Esophagus (tissue), 2 donors: ENCODE measurements at places on chromosomes 3 and 15. TPM values are rescaled to one million over a fixed set of nuclear protein-coding genes. Genes with fewer than 3 reads are reported as not detected.

Gene UMPS
- polyA plus RNA-seq = 26.1 TPM

Gene CCR9
- polyA plus RNA-seq = not detected

Gene USP50
- not detected for polyA plus RNA-seq

Gene SLC22A14
- 0.31 TPM for polyA plus RNA-seq

Gene SYNPR
- polyA plus RNA-seq = not detected

Gene ANKRD34C
- polyA plus RNA-seq = not detected

Gene CYP1A1
- polyA plus RNA-seq = 1.9 TPM

Gene TAGLN3
- 0.02 TPM for polyA plus RNA-seq

Gene NUSAP1
- polyA plus RNA-seq = 28.0 TPM

Gene DCUN1D1
- polyA plus RNA-seq = 8.9 TPM

Gene GOLGA8Q
- 0.22 TPM for polyA plus RNA-seq

Gene SV2B
- 0.02 TPM for polyA plus RNA-seq

Gene EFHB
- 1.7 TPM for polyA plus RNA-seq

Gene UPK1B
- polyA plus RNA-seq = 4.7 TPM

Gene HEMK1
- polyA plus RNA-seq = 12.9 TPM

Gene FURIN
- polyA plus RNA-seq = 22.3 TPM

Gene C15orf40
- polyA plus RNA-seq = 19.5 TPM

Gene CFAP20DC
- 8.1 TPM for polyA plus RNA-seq

Gene SERPINI2
- polyA plus RNA-seq = 0.20 TPM

Gene CCR8
- polyA plus RNA-seq = not detected

Gene IGF2BP2
- 0.86 TPM for polyA plus RNA-seq

Gene WDR48
- polyA plus RNA-seq = 7.3 TPM

Gene SPINK8
- 2.6 TPM for polyA plus RNA-seq

Gene NXPE3
- polyA plus RNA-seq = 1.8 TPM

Gene MESP2
- polyA plus RNA-seq = 0.75 TPM

Gene TNNC1
- polyA plus RNA-seq = 2.0 TPM

Gene HEXA
- polyA plus RNA-seq = 22.8 TPM
